ENCODE measurements at places on chromosomes 5 and 9.

GRCh38 chr9:137437691-137438590, 3.2 kb downstream of the ENTPD8 start:
- no peak for DNase-seq

- no peak for DNase-seq
These were observed 30.9 kb upstream of the CDK20 start for GRCh38 chr9:88005240-88005639.

GRCh38 chr5:76468635-76469425, 65.7 kb downstream of the IQGAP2 start:
- no peak for DNase-seq

- no peak for DNase-seq
These were observed 12.8 kb upstream of the TYRP1 start for GRCh38 chr9:12680341-12680740.

GRCh38 chr9:28801144-28801799, 1228.0 kb upstream of the C9orf72 start:
- DNase-seq = no peak

- peak; percentile 5 for DNase-seq
These were observed 11.9 kb downstream of the GLIPR2 start for GRCh38 chr9:36148311-36149051.

DNA sequence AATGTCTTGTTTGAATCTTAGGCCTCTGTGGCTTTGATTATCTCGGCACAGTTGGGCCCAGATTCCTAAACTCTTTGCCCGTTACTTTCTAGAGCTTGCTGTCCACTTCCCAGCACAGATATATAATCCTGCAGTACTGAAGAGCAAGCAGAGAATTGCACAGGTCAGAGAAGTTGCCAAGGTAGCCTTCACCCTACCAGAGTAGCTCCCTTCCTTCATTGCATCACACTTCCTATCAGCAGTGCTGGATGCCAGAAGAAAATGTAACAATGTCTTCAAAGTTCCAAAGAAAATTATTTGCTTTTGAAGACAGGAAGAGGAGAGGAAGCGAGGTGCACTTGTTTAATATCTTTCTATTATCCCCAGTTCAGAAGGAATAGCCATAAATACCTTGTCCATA, 38.1 kb upstream of the SPATA31D4 start:
- no peak for DNase-seq

DNA sequence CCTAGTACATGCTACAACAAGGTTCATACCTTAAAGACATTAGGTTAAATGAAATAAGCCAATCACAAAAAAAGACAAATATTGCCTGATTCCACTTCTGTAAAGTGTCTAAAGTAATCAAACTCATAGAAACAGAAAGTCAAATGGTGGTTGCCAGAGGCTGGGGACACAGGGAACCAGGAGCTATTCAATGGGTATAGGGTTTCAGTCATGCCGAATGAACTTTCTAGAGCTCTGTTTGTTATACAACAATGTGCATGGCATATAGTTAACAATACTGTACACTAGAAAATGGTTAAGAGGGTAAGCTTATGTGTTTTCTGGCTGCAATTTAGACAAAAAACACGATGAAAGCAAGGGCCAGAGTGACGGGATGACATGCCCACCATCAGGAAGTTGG, 70.8 kb upstream of the EGFLAM start:
- DNase-seq = peak; percentile 16

DNA sequence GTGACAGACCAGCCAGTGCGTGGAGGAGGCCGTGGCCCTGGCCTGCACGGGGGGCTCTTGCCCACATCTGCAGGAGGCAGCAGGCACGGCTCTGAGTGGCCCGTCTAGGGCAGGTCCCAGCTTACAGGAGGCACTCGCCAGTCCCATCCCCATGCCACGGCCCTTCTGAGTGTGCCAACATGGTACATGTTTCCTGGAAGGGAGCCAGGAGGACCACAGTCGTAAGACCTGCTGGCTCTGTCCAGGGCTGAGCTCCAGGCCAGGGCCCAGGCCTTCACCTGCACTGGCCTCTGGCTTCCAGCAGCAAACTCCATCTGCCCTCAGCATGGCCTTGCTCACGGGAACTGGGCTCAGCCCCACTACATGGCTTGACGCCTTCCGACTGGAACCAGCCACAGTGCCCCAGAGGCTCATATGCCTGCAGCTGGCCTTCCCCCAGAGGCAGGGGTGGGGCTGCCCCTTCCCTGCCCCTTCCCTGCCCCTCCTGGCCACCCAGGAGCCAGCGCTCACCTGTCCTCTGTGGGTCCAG, 3.8 kb downstream of the NKD2 start:
- no peak for DNase-seq

GRCh38 chr5:1997640-1998347, 115.1 kb upstream of the IRX4 start:
- DNase-seq = no peak

DNA sequence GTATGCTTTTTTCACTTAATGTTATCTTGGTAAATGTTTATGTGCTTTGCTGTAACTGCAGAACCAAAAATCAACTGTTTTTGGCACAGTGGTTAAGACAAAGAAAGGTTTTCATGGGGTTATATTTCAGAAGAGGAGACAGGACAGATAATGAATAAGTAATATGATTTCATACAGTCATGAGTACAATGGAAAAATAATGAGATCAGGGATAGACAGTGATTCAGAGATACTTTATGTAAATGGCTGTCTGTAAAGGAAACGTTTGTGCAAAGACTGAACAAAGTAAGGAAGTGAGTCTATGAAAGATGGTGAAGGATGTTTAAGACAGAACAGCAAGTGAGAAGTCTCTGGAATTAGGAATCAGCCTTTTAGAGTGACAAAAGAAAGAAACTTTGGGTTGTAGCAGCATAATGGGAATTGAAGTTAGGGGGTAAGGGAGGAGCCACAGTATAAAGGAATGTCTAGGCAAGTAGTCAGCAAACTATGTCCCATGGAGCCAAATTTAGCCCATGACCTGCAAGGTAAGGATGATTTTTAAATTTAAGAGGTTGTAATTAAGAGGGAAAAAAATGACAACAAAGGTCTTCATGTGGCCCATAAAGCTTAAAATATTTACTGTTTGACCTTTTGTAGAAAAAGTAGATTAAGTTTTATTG, 55.0 kb downstream of the TNPO1 start:
- DNase-seq = no peak

- no peak for DNase-seq
These were observed 2.1 kb downstream of the MSANTD3 start for GRCh38 chr9:100428871-100429654.

DNA sequence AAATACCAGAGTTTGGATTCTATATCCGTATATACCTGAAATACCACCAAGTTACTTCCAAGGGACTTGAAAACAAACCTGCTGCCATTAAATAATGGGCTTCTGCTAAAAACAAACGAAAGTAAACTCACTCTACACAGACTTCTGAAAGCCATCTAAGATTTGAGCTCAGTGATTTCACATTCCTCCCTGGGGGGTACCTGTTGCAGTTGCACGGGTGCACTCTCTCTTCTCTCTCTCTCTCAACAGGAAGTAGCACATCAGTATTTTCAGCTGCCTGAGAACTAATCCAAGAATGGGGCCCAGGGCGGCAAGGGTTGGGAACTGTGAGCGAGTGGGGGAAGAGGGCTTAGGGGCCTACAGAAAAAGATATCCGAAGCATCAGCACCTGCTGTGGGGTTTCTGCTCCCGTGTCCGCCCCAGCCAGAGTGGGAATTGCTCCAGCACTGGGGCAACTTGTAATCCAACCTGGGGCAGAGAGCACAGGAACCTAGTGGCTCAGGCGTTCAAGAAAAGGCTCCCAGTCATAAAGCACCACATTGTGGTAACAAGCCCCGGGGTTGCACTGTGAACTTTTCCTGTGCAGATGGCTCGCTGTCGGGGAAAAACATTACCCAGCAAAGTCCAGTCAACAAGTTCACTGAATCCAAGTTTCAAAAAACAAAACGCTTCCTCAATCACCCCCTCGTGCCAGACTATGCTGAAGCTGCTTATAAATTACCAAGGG, 99.8 kb downstream of the EFNA5 start:
- DNase-seq = peak; percentile 23

DNA sequence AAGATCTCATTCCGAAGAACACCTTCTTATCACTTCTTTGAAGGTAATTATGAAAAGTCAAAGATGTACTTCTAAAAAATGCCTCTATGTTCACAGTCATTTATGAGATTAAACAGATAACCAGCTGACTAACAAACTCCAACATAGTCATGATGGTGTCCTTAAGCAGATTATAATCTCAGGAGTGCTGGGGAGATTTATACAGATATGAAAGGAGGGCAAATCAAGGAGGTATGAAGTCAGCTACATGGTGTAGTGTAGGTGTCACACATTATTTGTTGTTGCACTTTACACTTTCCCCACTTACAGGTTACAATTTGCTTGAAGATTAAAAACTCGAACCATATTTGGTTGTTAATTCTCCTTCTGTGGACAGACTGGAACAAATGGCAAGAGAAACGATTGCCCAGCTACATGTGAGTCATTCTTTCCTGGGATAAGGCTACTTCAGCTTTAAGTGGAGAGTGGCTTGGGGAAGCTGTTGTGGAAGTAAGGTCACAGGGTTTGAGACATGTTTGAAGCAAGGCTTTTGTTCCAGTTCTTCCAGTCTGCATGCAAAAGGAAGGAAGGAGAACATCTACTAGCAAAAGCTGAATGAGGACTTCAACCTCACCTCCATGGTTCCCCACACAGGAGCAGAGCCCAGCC, 320.1 kb downstream of the ADGRV1 start:
- no peak for DNase-seq

DNA sequence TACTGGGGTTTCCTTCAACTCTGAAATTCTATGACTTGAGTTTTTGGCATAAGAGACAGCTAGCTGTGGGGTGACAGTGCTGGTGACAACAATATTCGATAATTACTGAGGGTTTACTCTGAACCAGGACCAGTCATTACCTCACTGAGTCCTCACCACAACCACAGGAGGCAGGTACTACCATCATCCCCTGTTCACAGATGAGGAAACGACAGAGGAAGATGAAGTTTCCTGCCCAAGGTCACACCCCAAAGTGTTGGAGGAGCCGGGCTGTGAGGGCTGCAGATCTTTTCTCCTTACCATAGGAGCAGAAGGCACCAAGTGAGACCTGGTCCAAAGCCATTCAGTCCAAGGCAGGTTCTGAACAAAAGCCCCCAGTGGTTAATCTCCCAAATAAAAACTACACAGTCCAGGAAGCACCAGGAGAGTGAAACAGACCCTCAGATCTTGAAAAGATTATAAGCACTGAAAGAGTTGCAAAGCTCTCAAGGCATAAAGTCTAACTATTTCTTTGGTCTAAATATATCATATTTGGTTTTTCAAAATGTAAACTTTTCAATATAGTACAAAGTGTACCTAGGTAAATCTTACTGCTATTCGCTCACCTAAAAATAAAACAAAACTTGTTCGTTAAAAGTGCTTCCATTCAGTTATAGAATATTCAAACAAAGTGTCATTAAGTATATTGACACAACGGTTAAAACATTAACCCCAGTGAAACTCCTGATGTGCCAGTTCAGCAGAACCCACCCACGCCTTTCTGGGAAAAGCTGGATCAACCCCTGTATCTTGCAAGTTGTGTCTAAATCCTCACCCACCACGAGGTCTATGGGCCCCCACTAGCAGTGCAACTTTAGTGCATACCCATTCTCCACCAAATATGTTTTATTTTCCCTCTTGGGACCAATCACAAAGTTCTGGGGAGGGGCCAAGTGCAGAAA, 82.6 kb upstream of the EQTN start:
- DNase-seq = no peak

DNA sequence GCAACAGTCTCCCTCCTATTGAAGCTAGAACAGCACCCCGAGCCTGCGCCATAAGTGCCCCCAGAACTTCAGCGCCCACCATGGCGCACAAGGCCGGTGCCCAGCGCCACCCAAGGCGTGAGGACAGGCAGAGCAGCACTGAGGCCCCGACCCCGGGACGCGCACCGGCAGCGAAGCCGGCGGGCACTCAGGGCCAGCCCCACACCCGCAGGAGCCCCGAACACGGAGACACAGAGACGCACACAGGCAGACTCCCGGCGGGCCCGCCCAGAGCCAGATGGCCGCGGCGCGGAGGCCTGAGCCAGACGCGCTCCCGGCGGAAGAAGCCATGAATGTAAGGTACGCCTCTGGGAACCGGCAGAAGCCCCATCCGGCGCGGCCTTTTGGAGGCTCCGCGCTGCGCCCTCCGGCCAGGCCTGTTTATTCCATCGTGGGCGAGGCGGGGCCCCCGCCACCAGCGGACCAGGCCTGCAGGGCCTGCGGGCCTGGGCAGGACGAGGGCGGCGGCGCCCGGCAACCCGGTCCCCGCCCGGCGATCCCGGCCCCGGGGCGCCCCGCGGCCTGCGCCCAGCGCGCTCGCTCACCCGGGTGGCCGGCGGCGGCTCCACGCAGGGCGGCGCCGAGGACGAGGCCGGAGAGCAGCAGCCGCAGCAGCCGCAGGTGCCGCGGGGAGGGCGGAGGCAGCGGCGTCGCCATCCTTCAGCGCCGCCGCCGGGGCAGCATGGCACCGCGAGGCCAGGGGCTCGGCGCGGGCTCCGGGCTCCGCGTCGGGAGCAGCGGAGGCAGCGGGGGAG, 486 bp downstream of the NPDC1 start:
- peak; percentile 27 for DNase-seq

DNA sequence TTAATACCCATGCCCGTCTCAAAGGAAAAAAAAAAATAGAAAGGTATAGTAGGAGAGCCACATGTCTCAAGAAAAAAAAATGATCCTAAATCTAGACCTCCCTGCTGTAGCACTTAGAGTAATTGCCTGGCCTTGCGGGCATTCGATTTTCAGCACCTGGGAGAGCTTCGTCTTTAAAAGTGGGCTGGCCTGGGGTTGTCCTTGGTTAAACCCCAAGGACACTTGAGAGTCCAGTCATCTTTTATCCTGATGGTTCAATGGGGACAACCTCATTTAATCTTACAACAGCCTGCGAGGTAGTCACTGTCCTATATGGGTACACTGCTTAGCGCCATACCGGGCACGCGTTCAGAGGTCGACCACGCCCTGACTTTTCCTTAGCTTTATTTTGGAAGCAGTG, 60.1 kb downstream of the MAT2B start:
- DNase-seq = no peak

DNA sequence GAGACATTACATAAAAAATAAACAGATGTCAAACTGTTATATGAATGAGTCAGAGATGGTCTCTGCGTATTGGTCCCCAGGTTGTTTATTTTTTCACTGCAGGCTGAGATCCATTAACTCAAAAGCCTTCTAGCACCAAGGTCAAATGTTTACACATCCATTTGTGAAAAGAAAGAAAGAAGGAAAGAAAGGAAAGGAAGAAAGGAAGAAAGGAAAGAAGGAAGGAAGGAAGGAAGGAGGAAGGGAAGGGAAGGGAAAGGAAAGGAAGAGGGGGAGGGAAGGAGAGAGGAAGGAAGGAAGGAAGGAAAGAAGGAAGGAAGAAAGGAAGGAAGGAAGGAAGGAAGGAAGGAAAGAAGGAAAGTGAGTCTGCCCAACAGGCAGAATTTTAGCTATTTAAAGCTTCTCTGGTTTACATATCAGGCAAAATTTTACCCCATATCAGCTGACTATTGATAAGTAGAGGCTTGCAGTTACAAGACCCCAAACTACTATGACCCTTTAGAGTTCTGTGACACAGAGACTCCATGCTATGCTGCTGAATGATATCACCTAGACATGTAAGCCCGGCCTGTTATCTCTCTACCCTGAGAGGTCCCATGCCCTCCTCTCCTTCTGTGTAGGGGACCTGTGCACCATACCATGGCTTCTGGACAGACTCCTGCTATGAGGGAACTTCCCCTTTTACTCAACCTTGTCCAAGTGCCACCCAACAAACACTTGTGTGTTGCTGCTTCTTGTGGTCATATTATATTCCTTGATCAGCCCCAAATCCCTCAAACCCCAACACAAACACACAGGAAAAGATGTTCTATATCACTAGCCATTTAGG, 59.0 kb downstream of the DRD1 start:
- DNase-seq = peak; percentile 46
